Activated CD4-positive, alpha-beta memory T cell treated with anti-CD3 and anti-CD28 coated beads, Interleukin-2, amount 10 ng/mL, durations not matched to agents 7 days and 5 days (primary cell): ENCODE measurements at places on chromosomes 7 and 10. TPM values are rescaled to one million over a fixed set of nuclear protein-coding genes. Genes with fewer than 3 reads are reported as not detected.

DNA sequence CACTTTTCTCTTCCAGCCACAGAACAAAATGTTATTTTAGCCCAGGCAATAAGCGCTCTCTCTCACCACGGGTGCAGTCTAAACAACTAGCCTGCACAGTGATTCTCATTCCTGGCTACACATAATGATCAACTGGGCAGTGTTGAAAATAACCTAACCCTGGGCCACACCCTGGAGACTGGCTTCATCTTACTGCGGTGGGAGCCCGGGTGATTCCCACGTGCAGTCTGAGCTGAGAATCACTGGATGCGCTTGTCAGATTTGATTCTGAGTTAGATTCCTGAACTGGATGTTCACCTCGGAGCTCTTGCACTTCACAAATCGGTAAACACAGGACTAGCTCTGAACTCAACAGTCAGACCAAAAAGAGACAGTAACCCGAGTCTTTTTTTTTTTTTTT is 14.9 kb downstream of the ZC3HAV1 start:
- no peak for DNase-seq

CFAP70 gene
- 0.28 TPM for total RNA-seq

DNA sequence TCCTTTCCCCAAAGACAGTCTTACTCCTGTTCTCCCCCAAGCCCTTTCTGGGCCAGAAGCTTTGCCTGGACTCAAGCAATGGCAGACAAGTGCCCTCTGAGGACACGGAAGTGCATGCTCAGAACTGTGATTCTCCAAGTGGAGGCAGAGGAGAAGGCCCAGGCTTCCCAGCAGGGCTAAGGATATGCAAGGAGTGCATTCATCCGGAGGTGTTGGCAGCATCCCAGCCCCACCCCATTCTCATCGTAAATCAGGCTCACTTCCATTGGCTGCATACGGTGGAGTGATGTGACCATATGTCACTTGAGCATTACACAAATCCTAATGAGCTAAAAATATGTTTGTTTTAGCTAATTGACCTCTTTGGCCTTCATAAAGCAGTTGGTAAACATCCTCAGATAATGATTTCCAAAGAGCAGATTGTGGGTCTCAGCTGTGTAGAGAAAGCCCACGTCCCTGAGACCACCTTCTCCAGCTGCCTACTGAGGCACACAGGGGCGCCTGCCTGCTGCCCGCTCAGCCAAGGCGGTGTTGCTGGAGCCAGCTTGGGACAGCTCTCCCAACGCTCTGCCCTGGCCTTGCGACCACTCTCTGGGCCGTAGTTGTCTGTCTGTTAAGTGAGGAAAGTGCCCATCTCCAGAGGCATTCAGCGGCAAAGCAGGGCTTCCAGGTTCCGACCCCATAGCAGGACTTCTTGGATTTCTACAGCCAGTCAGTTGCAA is 1.4 kb upstream of the RBP3 start:
- no peak for DNase-seq

DNA sequence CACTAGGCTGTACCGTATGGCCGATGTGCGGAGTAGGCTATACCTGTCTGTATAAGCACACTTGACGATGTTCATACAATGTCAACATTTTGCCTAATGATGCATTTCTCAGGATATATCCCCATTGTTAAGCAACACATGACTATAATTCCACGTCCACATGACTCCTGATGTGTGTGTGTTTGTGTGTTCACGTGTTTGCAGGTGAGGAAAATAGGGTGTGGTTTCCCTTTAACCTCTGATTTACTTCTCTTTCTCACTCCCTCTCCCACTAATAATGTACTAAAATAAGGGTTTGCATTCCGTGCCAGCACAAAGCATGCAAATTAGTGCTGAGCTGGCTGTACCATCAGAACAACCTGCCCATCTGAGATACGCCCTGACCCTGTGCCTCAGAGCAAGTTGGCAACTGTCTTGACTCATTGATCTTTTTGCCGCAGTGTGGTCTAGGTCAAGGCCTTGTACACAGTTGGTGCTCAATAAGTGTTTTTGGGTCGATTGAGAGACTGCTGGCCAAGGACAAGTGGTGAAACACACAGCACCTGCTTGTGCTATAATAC is 64.6 kb upstream of the DOCK1 start:
- DNase-seq: no peak

DNA sequence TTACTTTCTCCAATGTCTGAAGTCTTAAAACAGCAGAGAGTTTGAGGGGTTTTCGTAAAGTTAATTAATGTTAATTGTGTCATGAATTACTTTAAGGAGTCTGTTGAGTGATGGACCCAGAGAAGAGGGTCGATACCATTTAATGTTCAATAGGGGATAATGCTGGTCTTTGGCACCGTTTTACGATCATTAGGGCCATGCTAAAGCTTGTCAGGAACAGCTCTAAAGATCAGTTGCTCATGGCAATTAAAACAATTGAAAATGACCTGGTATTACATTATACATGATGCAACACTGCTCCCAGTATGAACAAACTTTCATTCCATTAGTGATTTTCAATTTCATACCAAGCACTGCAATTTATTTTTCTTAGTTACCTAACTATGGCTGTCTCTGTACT is 296.9 kb downstream of the ETV1 start:
- DNase-seq: no peak

GRCh38 chr7:96408881-96409280 is 87.0 kb upstream of the SLC25A13 start:
- DNase-seq: no peak

DNA sequence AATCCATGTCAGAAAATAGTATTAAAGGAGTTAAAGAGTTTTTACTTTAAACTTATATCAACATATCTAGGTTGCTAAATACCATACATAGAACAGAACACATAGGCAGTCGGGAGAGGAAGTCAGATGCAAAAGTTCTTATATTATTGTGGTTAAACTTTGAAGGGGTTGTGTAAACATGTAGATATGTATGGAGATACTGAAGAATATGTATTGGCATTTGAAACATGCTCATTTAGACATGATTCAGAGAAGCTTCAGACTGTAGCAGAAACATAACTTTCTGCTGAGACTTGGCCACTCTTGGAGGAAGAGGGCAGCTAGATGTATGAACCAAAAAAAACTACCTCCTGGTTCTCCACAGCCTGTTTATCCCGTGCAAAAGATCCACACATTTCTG is 103.5 kb upstream of the FERD3L start:
- DNase-seq: no peak

SFTPA1 gene
- not detected for total RNA-seq

- no peak for DNase-seq
These were observed 161.1 kb downstream of the PRKAG2 start for GRCh38 chr7:151715666-151716315.

DUSP5 gene
- total RNA-seq: 143 TPM

- no peak for DNase-seq
These were observed 43.7 kb upstream of the CCDC6 start for GRCh38 chr10:59950105-59950504.

DNA sequence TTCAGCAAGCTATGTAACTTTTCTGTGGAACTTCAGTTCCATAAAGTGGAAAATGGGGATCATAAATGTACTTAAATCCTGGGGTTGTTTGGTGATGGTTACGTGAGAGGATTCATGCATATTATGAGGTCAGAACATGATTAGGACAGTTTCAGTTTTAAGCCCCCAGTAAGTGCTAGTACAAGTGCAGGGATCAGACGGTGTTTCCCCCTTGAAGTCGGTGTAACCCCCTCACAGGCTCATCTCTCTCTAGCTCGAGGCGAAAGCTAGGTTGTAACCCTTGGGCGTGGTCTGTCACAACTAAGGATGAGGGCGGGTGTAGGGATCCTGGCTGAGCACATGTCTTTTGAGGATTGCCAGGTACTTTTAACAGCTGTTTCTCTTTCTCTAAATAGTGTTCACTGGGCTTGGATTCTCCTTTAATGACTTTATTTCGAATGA is 84.7 kb downstream of the SPAG6 start:
- no peak for DNase-seq

- no peak for DNase-seq
These were observed 257.6 kb upstream of the PHYHIPL start for GRCh38 chr10:58918887-58919286.

DNA sequence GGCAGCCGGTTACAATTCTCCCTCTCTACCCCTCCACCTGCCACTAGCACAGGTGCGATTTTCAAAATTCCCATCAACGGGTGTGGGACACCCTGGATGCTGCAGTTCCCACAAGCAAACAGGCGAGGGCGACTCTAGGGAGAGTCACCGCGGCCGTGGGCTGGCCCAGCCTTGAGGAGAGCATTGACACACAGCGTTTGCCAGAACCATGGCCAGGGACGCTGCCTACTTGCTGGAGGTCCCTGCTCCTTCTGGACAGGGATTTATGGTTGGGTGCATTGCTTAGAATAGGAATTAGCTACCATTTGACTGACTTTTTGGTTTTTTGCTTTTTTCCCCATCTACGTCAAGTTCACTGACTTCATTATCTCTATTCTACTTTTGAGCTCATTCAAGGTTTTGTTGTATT is 19.0 kb upstream of the CLDN4 start:
- DNase-seq: peak; percentile 65

- DNase-seq: no peak
These were observed 57.8 kb downstream of the SYPL1 start for GRCh38 chr7:106054156-106054910.
